ENCODE measurements at places on chromosomes 3 and 15. TPM values are rescaled to one million over a fixed set of nuclear protein-coding genes. Genes with fewer than 3 reads are reported as not detected.

MGLL gene
- 67.6 TPM for total RNA-seq

CTXN2 gene
- not detected for total RNA-seq

ARL13B gene
- 6.9 TPM for total RNA-seq

ETV5 gene
- 55.9 TPM for total RNA-seq

CD96 gene
- total RNA-seq, result not detected

STRC gene
- not detected for total RNA-seq

TYRO3 gene
- 9.3 TPM for total RNA-seq

CYP8B1 gene
- not detected for total RNA-seq

NOX5 gene
- 0.33 TPM for total RNA-seq

MCF2L2 gene
- 1.2 TPM for total RNA-seq

SLC27A2 gene
- 0.33 TPM for total RNA-seq

NANOGP8 gene
- total RNA-seq, result 0.38 TPM

CCDC39 gene
- not detected for total RNA-seq

VIPR1 gene
- total RNA-seq, result 0.96 TPM

OSBPL10 gene
- total RNA-seq, result 55.8 TPM

PLA2G4E gene
- total RNA-seq, result not detected

APH1B gene
- 17.8 TPM for total RNA-seq

ACSBG1 gene
- not detected for total RNA-seq

SLC28A1 gene
- not detected for total RNA-seq

GCNT3 gene
- total RNA-seq, result not detected

Measured in vein endothelial cell (primary cell).